ENCODE measurements at places on chromosomes 16 and 17.

GRCh38 chr17:57090560-57091185 is 5.6 kb downstream of the AKAP1 start:
- DNase-seq, result no peak

- DNase-seq, result no peak
Measured at GRCh38 chr16:12390074-12390605, 413.5 kb downstream of the CPPED1 start.

DNA sequence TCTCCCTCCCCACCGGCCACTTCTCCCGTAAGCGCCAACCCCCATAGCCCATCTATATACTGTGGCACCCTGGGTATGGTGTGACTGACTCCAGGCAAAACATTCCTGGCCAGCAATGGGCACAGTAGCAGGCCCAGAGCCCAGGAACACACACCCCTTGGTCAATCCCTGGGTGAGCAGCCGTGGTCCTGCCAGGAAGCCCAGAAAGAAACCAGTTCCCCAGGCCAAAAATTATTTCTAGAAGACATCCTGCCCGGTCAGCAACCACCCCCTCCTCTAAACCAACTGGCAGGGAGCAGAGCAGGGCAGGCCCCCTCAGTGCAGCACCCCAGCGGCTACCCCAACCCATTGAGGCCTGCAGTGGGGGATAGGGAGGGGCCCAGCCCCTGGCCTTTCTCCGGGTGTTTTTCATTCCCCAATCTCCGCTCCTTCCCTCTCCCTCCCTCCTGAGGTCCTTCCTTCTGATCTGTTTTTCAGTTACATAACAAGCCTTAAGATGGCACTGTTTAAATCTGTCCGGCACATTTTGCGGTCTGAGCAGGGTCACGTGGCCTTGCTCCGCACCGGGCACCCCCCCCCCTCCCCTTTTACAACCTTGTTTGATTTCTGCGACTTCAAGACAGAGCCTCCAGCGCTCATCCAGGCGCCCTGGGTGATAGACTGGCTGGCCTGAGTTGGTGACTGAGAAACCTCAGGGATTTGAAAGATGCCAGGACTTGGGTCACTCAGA is 2.0 kb downstream of the NPTX1 start:
- peak; percentile 53 for DNase-seq

DNA sequence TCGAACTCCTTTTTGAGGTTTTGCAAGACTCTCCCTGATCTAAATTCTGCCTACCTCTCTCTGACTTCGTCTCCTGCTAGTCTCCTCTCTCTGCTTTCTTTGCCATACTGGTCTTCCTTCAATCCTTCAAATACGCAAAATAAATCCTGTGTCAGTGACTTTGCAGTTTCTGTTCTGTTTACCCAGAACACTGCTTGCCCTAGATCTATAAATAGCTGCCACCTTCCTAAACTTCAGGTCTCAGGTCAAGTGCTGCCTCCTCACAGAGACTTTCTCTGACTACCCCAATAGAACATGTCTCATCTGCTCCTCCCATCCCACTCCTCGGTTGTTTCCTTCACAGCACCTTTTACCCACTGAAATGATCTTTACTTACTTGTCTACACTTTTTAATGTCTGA is 78.9 kb downstream of the TRIM37 start:
- no peak for DNase-seq

DNA sequence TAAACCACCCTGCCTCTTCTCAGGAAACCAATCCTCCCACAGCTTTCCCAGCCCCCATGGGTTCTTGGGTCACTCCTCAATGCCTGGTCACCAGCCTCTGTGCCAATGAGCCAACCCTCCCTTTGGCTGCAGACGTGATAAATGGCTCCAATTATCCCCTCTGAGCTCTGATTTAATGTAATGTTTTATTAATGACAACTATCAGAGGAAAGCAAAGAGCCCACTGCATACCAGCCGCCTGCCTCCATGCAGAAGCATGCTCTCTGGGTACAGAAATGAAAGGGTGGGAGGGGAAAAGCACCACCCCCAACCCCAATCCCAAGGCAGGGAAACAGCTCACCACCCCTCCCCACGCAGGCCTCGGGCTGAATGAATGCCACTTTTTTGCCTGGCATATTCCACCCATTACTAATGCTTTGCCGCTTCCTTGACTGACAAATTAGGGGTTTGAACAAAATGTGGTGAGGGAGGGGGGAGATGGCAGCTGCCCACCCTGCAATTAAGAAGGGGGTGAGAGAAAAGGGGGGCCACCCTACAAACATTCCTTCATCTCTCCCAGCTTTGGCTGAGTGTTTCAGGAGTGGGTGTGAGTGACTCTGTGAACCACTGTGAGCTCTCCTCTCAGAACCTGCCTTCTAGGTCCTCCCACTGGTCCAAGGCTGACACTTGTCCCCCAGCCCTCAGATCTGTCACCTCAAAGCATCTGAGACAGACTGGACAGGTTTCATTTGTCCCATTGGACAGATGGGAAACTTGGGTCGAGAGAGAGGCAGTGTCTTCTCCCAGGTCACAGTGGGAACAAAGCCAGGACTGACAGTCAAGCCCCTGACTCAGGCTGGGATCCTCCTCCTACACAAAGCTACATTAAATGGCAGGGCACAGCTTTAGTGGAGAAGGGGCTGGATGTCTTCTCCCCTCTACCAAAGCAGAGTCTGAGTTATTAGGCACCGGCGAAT is 161.5 kb downstream of the TMEM132E start:
- no peak for DNase-seq

DNA sequence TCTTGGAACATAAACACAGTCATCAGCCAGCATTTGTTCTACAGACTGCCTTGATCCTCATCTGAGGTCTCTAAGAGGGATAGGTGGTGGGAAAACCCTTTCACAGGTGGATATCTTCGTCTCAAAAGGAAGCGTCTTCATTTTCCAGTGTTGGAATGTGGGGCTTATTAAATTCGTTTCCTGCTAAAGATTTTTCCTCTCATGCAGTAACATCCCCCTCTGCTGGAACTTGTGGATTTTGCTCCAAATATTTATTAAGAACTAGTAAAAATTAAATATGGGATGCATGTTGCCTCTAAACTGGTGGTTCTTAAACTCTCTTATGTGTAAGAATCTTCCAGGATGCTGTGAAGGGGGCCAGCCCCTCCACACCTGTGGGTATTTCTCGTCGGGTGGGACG is 20.1 kb upstream of the MLYCD start:
- peak; percentile 72 for DNase-seq

DNA sequence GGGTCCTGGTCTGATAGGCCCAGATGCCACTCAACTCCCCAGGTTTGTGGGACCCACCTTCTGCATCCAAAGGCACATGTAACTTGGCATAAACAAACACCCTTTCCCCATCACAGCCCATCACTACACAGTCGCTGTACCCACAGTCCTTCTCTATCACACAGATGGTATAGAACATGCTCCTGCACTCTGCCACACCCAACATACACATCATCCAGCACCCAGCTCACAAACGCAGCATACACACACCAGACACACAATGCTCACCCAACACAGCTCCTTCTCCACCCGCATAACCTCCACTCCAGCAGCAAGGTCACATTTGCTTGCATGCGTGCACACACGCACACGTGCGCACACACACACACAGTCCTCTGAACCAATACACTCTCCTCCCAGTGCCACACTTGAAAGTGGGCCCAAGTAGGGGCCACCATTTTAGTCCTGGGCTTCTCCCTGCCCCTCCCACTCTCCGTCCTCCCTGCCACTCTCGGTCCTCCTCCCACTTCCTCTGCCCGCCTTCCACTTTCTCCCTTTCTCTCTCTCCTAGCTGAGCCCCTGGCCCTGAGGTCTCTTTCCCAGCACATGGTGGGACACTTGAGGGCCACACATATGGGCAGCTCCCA is 8.5 kb upstream of the TMEM92 start:
- peak; percentile 5 for DNase-seq

DNA sequence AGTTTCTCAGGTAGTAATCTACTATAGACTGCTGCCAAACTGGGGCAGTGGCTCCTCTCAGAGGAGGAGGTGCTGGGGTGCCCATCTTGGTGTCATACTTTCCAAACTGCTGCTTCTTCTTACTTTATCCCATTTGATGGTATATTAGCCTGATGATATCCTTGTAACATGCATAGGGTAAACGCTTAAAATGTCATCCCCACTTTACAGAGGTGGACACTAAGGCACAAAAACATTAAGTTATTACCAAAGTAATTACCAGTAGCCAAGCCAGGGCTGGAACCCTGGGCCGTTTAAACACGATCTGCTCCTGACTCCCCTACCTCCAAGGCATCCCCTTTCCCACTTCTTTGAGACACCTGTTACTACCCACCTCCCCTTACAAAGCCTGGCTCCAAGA is 37.8 kb upstream of the CSNK2A2 start:
- no peak for DNase-seq

DNA sequence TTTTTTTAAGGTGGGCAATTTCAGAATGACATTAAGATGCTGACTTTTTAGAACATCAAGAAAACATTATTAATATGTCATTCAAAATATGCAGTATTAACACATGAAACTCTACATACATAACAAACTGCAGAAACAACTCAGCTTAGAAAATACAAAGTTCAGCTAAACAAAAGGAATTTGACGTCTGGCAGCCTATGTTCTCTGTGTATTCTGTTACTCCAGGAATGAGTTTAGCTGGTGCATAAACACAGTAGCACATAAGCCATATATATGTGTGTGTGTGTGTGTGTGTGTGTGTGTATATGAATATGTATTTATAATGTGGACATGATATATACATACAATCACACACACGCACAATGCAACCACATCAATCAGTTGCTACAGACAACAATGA is 413.5 kb upstream of the PSMD7 start:
- no peak for DNase-seq

- DNase-seq, result no peak
Measured at GRCh38 chr17:48756830-48757251, 28.3 kb upstream of the HOXB13 start.

GRCh38 chr17:48445248-48445620 is 15.2 kb upstream of the SKAP1 start:
- DNase-seq, result no peak

DNA sequence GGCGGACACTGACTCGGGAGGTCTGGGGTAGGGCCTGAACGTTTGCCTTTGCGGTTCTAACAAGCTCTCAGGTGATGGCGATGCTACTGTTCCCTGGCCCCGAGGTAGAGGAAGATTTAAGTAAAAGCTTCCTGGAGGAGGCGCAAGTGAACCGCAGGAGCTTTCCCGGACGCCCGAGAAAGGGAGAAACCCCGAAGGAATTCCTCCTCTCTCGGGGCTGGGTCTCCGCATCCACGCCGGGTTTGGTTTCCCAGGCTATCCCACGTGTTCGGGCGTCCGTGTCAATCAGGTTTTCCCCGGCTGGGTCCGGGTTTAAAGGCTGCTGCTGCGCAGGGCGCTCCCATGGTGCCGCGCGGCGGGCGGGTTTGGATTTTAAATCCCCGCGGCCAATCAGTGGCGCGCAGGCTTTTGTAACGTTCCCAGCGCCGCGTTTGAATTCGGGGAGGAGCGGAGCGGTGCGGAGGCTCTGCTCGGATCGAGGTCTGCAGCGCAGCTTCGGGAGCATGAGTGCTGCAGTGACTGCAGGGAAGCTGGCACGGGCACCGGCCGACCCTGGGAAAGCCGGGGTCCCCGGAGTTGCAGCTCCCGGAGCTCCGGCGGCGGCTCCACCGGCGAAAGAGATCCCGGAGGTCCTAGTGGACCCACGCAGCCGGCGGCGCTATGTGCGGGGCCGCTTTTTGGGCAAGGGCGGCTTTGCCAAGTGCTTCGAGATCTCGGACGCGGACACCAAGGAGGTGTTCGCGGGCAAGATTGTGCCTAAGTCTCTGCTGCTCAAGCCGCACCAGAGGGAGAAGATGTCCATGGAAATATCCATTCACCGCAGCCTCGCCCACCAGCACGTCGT is at the start of gene PLK1:
Gene PLK1 (plus strand): TSS at position 460 of the 844 bp plus-strand sequence. CDS start 44 bp downstream, at position 504.
- DNase-seq, result peak; percentile 97

DNA sequence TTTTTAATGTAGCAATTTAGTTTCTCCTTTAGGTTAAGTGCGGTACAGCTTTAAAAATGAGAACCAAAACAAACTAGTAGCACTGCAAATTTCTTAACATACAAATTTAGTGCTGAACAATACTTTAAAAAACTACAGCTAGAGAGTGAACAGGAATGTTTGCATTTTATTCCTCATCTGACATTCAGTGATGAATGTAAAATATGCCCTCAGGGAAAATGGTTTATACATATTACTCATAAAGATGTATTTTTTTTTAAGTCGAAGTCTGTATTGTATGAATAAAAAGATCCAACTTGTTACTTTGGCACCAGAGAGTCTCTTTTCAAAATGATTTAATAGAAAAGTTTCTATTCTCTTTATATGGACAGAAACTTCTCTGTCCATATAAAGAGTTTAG is 96.8 kb downstream of the BRIP1 start:
- DNase-seq, result no peak

DNA sequence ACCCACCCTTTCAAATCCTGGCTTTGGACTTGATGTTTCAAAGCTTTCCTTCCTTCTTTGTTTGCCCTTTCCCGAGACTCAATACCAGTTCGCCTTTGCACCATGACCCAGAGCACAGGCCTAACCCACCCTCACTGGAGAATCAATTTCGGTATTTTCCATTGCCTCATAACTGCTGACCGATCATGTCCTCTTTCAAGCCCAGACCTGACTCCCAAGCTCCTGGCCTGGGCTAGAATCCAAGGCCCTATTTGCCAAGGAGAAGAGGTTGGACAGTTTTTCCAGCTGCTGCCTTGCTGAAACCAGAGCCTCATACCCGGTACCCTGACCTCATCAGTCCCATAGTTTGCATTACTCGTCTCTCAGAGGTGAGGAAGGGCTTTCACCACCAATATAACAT is 35.3 kb upstream of the HELZ start:
- DNase-seq, result no peak

- DNase-seq, result peak; percentile 52
Measured at GRCh38 chr16:85569615-85570212, 43.4 kb upstream of the GSE1 start.

DNA sequence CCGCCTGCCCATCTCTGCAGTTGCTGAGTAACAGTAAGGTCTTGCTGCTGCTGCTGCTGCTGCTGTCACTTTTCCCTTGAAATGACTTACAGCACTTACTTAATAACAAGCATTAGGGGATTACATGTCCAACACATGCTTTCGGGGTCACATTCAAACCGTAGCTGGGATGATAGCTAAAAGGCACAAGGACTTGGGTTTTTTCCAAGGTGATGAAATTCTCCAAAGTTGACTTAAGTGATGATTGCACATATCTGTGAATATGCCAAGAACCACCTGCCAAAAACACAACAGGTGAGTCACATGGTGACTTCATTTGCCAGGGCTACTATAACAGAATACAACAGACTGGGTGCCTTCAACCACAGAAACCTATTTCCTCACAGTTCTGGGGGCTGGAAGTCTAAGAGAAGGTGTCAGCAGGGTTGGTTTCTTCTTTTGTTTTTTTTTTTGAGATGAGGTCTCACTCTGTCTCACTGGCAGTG is 121.9 kb upstream of the TNRC6C start:
- DNase-seq, result no peak

- no peak for DNase-seq
Measured at GRCh38 chr17:59766491-59766890, 59.0 kb downstream of the VMP1 start.

- peak; percentile 99 for DNase-seq
Measured at GRCh38 chr17:20908313-20909267, 134.2 kb downstream of the USP22 start.

GRCh38 chr16:84059111-84059510 is 16.5 kb upstream of the SLC38A8 start:
- DNase-seq, result no peak

Data from AG20443 (cell line).